HT-29 (cell line): ENCODE measurements at places on chromosomes 13 and 19.

DNA sequence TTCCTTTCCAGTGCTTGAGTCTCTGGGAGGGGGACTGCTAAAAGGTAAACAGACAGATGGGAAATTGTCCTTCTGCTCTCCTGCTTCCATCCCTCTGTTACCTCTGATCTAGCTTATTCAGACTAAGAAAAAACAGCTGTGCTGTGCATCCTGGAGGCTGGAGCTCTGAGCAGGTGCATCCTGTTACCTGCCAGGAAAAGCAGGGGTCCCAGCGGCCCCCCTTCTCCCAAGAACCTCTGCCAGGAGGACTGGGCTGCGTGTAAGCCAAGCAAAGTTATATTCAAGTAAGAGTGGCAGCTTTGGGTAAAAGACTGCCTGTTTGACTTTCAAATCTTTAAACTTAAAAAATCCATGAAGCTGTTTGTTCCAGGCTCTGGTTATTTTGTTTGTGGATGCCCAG, 75.1 kb downstream of the C13orf42 start:
- no peak for DNase-seq

- DNase-seq = no peak
These were observed 8.6 kb downstream of the COX6B1 start for GRCh38 chr19:35656700-35657099.

DNA sequence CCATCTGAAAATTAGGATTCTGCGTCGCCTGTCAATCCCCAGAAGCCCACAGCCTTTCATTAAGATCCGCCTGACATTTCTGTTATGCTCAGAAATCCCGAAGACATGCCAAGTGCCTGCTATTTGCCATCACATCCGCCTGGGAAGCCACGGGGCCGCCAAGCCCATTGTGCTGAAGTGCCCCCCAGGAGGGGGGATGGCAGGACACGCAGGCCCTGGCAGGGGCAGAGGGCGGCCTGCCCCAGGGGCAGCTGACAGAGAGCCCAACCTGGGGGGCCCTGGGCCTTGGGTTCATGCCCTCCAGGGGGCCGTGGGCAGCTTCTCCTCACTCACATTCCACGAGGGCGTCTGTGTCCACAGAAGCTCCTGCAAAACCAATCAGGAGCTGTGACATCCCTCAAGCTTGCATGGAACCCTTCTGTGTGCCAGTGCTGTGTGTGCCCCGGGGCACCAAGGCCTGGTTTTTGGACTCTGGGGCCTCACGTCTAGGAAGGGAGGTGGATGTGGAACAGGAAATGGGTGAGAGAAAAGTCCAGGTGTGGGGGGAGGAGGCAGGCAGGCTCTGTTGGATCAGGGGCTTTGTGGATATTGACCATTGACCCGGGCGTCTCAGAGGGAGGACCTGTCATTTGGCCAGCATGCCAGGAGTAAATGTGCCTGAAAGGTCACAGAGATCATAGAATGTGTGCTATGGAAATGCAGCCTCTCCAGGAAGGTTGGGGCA, 122.9 kb downstream of the URI1 start:
- DNase-seq = no peak

DNA sequence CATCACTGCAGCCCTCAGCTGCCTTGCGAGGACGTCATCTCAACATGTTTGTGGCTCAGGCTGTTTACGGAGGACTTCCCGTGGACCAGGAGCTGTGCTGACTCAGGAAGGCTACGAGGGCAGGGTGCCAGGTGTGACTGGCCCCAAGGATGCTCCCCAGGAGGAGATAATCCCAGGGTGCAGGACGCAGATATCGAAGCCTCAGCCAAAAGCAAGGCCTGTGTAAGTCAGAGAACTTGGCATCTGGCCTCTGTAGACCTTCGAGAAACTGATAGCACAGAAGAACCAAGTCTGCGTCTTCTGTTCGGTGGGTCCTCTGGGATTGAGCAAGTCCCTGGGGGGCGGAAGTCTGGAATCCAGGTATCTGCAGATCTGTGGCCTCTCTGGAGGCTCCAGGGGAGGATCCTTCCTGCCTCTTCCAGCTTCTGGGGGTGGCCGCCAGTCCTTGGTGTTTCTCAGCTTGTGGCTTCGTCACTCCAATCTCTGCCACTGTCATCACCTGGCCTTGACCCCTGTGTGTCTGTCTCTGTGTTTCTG, 2.6 kb upstream of the DOHH start:
- no peak for DNase-seq

- DNase-seq = no peak
These were observed 715.7 kb downstream of the DIAPH3 start for GRCh38 chr13:59447846-59448620.
